DMS79 treated with DMSO at 0.1 percent for 48 hours (cell line): ENCODE measurements at places on chromosomes 2 and 18.
A peak's percentile ranks its signal among the peaks of the same experiment; 100 is the strongest.

- no peak for DNase-seq
These were observed 323.2 kb downstream of the PLCL1 start for GRCh38 chr2:198127627-198128026.

DNA sequence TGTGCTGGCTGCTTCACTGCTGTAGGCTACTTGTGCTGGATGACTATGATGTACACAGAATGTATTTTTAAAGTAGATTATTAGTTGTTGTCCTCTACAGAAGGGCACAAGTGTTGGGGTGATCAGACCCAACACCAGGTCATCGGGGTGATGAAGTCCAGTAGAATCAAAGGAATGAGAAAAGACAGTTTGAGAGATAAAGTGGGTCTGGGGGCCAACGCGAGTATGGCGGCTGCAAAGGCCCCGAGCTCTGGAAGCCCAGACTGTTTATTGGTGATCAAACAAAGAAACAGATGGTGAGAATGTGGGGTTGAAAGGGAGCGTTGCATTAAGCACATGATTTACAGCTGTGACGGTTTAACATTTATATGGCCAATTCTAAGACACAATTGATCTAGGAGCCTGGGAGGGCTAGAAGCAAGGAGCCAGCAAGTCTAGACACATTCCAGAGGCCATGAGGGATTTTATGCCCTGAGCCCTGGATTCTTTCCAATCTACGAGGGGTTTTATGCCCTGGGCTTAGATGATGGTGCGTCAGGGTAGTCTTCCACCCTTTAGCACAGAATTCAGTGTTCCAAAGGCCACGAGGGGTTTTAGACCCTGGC is 153.5 kb downstream of the AGPS start:
- DNase-seq: no peak

GRCh38 chr18:62030091-62030985 is 137.5 kb upstream of the RNF152 start:
- no peak for DNase-seq

GRCh38 chr18:58338141-58338540 is 290.8 kb downstream of the ALPK2 start:
- no peak for DNase-seq

DNA sequence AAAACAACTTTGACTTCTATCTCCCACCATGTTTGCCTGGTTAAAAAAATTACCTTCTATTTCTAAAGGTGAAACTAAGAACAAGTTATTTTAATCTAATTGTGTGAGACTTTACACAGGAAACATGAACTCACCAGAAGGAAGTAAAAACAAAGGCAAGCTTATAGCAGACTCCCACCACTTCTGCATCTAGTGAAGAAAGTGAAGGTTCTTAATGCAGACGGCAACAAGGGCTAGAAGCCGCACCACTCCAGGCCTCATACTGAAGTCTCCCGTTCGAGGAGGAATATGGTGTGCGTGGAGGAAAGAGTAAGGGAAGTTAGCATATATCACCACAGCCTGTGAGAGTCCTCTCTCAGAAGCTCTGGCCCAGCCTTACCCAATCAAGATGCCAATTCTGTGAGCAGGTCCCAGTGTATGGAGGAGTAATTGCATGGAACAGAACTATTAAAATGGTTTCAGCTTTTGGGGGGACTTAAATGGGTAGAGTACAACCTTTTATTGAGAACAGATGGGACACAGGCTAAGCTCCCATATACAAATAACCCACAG is 958.7 kb downstream of the BCL11A start:
- DNase-seq: no peak

DNA sequence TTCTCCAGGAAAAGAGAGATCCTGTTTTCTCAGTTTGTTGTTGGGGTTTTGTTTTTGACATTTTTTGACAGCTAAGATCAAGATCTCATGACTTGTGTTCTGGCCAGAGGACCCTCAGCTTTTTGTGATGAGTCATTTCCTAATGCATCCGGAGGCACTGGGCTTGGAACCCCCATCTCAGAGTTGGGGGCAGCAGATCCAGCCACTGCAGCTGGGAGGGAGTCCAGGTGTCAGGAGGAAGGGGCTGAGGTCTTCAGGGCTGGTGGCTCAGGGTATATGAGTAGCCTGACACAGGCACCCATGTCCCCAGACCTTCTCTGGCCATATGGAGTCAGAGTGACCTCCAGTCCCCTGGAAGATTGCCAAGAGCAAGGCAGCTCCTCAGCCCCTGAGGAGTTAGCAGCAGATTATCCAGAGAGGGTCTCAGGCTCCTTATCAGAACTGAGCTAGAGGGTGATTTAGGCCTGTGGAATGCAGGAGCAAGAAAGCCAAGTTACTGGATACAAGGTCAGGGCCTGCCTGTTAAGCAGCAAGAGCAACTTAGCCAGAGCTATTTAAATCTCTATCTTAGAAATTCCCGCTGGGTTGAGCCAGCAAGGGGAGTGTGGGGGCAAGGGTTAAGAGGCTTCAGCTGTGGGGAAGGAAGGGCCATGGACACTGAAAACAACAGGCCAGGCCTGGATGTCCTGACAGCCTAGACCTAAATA is 62.4 kb downstream of the TANC1 start:
- DNase-seq: no peak

DNA sequence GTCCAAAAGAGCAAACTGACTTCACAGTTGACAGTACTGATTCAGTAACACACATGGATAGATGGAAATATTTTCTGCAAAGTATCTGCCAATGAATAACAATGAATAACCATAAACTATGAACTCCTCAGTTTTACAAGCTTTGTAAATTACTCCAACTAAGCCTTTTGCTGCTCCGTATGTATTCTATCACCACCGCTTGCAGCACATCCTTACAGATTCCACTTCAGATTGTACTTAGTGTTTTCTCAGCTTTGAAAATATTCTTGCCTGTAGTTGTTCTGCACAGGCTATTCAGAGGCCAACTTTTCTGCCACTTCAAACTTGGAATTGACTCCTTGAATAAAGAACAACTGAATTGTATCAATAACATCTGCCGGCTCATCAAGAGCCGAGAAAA is 36.2 kb downstream of the TLK1 start:
- peak; percentile 94 for DNase-seq

GRCh38 chr18:26818461-26818860 is 47.0 kb downstream of the AQP4 start:
- DNase-seq: no peak

DNA sequence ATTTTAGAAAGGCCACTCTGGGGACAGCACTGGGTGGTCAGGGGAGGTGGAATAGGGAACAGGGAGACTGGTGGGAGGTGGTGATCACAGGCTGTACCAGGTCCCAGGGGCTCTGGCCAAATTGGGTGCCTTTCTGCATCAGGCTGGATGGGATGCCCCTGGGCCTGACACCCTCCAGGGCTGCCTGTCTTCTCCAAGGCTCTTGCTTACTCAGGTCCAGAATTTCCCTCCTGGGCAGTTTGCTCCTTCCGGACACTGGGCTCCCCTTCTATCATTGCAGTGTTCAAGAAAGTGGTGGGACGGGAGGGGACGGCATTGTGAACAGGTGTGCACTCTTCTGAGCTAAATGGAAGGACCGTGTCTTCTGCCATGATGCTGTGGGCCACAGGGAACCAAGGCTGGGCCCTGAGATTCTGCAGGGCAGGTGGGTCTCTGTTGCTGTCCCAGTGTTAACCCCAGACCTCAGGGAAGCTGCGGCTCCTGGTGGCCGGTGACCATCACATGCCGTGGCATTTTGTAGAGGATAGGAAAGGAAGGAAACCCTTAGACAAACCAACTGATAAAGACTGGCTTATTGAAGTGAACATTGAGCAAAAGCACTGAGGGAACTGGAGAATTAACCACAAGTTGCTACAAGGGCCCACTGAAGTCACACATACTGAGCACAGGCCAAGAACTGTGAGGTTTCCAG is 93.7 kb upstream of the HS6ST1 start:
- DNase-seq: no peak
